Smooth muscle cell of bladder (primary cell): ENCODE measurements at places on chromosomes 3 and 15. TPM values are rescaled to one million over a fixed set of nuclear protein-coding genes. Genes with fewer than 3 reads are reported as not detected.

PLA2G4D gene
- not detected in 2 replicates for total RNA-seq

TMEM158 gene
- total RNA-seq, result 21.2 and 35.7 TPM in 2 replicates

MCF2L2 gene
- 0.14 and 0.37 TPM in 2 replicates for total RNA-seq

DPP8 gene
- 34.6 and 41.6 TPM in 2 replicates for total RNA-seq

ITGB5 gene
- total RNA-seq, result 358 and 471 TPM in 2 replicates

SHF gene
- 2.0 and 2.8 TPM in 2 replicates for total RNA-seq

FBXL22 gene
- total RNA-seq, result 0.57 and 1.4 TPM in 2 replicates

COL6A5 gene
- not detected in 2 replicates for total RNA-seq

RTP1 gene
- total RNA-seq, result not detected in 2 replicates

STAC gene
- 1.7 and 3.8 TPM in 2 replicates for total RNA-seq

STX19 gene
- not detected in 2 replicates for total RNA-seq

GOLGA8T gene
- 0.14 TPM in 1 of 2 replicates, not detected in the other for total RNA-seq

CTXN2 gene
- total RNA-seq, result not detected in 2 replicates

IRAK2 gene
- total RNA-seq, result 3.8 and 5.5 TPM in 2 replicates

TM6SF1 gene
- 0.55 and 1.4 TPM in 2 replicates for total RNA-seq

GPR176 gene
- total RNA-seq, result 99.7 and 108 TPM in 2 replicates

P2RY14 gene
- total RNA-seq, result 0.43 TPM in 1 of 2 replicates, not detected in the other

CILP gene
- total RNA-seq, result 0.28 and 0.65 TPM in 2 replicates

CASR gene
- not detected in 2 replicates for total RNA-seq

SERPINI2 gene
- total RNA-seq, result not detected in 2 replicates

RNU5B-1 gene
- not detected in 2 replicates for total RNA-seq

NUP210 gene
- total RNA-seq, result under 0.01 TPM in 1 of 2 replicates, not detected in the other

ANKRD34C gene
- not detected in 2 replicates for total RNA-seq

TMEM266 gene
- under 0.01 and 0.09 TPM in 2 replicates for total RNA-seq

TPRG1 gene
- total RNA-seq, result 0.43 and 0.55 TPM in 2 replicates

SPTSSB gene
- total RNA-seq, result not detected in 2 replicates

IL17RB gene
- not detected in 2 replicates for total RNA-seq

IL5RA gene
- total RNA-seq, result not detected in 2 replicates

HIGD1A gene
- total RNA-seq, result 103 and 123 TPM in 2 replicates

CTXND1 gene
- total RNA-seq, result under 0.01 TPM in 1 of 2 replicates, not detected in the other

FEZF2 gene
- total RNA-seq, result not detected in 2 replicates

SLITRK3 gene
- not detected in 2 replicates for total RNA-seq

GOLGA8O gene
- 0.37 and 0.85 TPM in 2 replicates for total RNA-seq

AQR gene
- total RNA-seq, result 19.5 and 20.9 TPM in 2 replicates

CHRM5 gene
- total RNA-seq, result under 0.01 TPM in 2 replicates

TMCO5A gene
- total RNA-seq, result not detected in 2 replicates

PPM1L gene
- 0.83 and 1.00 TPM in 2 replicates for total RNA-seq

LMAN1L gene
- total RNA-seq, result not detected in 2 replicates

SMAD3 gene
- total RNA-seq, result 33.3 and 35.8 TPM in 2 replicates

SRGAP3 gene
- total RNA-seq, result 3.6 and 6.7 TPM in 2 replicates

GOLGA8Q gene
- 1.3 and 3.6 TPM in 2 replicates for total RNA-seq

DGKG gene
- 2.0 and 2.1 TPM in 2 replicates for total RNA-seq

ULK3 gene
- total RNA-seq, result 9.7 and 11.9 TPM in 2 replicates

MOBP gene
- 2.3 TPM in 1 of 2 replicates, not detected in the other for total RNA-seq

CLRN1 gene
- not detected in 2 replicates for total RNA-seq

GOLGA8J gene
- total RNA-seq, result not detected in 2 replicates

UBA7 gene
- 39.1 and 55.2 TPM in 2 replicates for total RNA-seq

CCDC12 gene
- total RNA-seq, result 29.9 TPM in 2 replicates

GP9 gene
- total RNA-seq, result not detected in 2 replicates

SCN11A gene
- total RNA-seq, result under 0.01 TPM in 2 replicates
